ENCODE measurements at places on chromosomes 4 and X.

DNA sequence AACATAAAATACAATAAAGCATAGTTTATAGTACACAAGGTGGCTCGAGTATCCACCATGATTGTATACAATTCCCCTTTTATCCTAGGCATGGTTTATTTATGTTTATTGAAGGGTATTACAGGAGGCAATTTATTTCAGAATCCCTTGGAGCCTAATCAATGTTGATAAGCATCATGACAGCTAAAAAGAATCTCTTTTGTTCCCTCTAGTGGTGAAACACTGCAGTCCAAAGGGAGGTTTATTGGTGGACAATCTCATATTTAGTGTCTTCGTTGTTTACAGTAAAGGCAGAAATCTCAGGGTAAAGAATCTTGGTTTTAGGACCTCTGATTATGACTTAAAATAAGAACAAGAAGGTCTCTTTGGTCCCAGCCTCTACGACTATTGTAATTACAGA, 1712.5 kb downstream of the C4orf33 start:
- DNase-seq = no peak

DNA sequence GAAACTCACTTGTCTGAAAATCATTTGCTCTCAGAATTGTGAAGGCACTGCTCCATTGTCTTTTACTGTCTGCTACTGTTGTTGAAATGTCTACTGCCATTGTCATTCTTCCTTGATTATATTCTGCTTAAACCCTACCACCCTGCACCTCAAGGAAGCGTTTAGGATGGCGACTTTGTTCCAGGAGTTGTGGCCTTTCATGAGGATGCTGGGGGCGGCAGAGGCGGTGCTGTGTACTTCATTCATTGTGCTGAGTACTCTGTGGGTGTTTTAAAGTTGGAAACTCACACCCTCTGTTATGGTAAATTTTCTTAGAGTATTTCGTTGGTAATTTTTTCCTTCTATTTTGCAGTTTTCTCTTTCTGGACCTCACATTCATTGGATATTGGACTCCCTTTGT, 258.9 kb downstream of the TENM3 start:
- DNase-seq = no peak

GRCh38 chr4:86909546-86910295, 17.5 kb upstream of the C4orf36 start:
- no peak for DNase-seq

- DNase-seq = no peak
Measured at GRCh38 chrX:71492231-71493065, 40.5 kb upstream of the OGT start.

GRCh38 chr4:52423967-52424366, 235.1 kb downstream of the USP46 start:
- DNase-seq = no peak

DNA sequence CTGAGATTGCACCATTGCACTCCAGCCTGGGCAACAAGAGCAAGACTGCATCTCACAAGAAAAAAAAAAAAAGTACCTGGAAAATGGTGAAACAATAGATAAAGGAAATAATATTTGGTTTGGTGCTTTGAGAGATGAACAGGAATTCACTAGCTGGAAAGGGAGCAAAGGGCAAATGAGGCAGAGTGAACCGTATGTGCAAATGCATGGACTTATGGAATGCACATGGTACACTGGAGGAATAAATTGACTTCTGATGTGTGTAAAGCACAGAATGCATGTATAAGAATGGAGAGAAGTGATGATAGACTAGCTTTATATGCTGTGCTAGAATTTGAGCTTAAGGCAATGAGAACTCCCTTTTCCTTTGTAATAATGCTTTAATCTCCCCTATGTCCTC, 413.3 kb downstream of the SPRY1 start:
- DNase-seq = no peak

DNA sequence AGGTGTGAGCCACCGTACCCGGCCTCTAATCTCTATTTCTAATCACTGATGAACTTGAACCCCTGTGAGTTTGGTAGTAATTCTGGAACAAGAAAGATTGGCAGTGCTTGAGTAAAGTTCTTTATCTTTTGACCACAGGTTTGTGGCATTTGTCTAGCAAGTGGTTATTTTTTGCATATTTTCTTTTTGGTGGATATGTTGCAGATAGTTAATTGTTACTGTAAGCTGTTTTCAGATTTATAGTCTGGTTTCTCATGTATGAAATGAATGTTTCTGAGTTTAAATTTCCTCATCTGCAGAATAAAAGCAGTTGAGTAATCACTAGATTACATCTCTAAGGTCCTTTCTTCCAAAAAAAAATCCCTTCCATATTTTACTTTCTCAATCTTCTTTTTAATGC, 105.2 kb downstream of the GASK1B start:
- DNase-seq = no peak

DNA sequence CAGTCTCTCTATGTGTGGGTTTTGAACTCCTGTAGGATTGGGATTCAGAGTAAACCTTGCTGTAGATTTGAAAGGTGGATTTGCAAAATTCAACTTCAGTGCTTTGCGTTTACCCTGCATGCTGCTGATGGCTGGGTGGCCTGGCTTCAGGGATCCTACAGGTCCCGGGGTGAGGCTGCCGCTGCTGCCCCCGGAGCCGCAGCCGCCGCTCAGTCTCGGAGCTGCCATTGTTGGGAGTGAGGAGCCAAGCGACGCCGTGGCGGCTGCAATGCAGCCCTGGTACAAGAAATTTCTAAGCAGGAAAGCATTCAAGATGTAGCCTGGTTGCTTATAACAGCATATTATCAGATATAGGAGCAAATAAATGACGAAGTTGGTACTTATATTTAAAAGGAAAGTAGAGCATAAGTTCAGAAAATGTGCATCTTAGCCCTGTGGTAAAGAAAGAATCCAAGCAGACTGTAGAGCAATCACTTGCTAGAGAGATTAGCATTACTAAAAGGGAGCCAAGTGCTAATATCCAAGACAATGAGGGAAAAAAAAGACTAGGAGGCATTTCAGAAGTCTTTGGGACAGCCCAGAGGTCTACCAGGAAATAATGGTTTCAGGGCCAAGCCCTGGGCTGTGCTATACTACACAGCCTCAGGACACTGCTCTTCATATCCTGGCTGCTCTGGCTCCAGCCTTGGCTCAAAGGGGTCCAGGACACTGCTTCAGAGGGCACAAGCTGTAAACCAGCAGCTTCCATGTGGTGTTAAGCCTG, 36.9 kb upstream of the CHIC1 start:
- DNase-seq = no peak

DNA sequence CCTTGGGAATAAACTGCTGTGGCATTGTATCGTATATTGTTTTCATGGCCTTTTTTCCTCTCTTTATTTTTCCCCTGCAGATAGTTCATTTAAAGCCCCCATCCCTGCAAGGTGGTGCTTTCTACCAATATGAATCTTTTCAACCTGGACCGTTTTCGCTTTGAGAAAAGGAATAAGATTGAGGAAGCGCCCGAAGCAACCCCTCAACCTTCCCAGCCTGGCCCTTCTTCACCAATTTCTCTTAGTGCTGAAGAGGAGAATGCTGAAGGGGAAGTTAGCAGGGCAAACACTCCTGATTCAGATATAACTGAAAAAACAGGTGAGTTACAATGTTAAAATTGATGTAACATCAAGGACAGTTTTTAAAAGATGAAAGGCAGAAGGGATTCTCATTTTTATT, 601 bp downstream of the SMARCAD1 start:
- peak; percentile 37 for DNase-seq

Measured in AML-193 (cell line).